ENCODE measurements at places on chromosomes 12 and 14. TPM values are rescaled to one million over a fixed set of nuclear protein-coding genes. Genes with fewer than 3 reads are reported as not detected.

The CCDC196 gene
- not detected for total RNA-seq

The GUCY2C gene
- total RNA-seq: not detected

The SMCO3 gene
- 0.17 TPM for total RNA-seq

The UNG gene
- total RNA-seq: 37.7 TPM

The TAS2R30 gene
- 6.7 TPM for total RNA-seq

The COX8C gene
- not detected for total RNA-seq

The LUM gene
- not detected for total RNA-seq

The SLC5A8 gene
- total RNA-seq: not detected
